NCI-H1436 (cell line): ENCODE measurements at places on chromosomes 12 and 14.

GRCh38 chr12:111642681-111643426 is 42.9 kb downstream of the BRAP start:
- DNase-seq, result no peak

GRCh38 chr12:47787596-47788319 is 14.7 kb downstream of the SLC48A1 start:
- DNase-seq, result no peak

GRCh38 chr12:132899033-132899432 is 11.6 kb upstream of the CHFR start:
- no peak for DNase-seq

GRCh38 chr14:40393143-40393542 is 960.9 kb upstream of the FBXO33 start:
- no peak for DNase-seq

DNA sequence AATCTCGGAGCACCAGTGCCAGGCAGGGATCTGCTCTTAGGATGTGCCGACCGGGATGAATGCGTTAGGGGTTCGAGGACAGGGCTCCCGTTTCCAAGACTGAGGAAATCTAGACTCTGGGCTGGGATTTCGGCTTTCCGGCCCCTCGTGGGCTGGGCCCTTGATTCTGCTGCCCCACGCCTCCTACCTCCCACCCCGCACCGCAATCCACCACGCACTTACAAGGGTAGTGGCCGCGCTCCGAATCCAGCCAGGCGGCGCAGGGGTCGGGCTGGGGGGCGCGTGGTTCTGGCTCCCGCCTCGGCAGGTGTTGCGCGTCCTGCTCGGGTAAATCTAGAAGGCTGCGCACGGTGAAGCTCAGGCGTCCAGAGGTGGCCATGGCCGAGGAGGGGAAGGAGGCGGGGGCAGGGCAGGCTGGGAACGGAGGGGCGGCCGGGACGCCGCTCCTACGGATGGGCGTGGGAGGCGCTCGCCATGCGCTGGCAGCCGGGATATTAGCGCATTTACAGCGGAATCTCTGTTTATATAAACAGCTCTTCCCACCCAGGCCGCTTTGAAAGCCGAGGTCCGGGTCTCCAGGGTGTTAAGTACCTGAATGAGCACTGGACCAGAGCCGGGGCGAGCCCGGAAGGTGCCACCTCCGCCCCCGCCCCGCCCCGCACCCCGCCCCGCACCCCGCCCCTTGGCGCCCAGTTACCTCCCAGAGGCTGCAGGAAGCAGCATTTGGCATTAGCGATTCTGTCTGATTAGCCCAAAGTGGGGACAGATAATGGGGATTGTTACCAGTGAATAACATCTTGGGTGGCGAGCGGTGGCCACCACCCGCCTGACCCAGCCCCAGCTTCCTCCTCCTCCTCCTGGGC is at the start of gene NKX2-8:
TSS of gene NKX2-8 (minus strand) at position 604 of the 863 bp plus-strand sequence. CDS start at position 379, 225 bp downstream.
- DNase-seq, result no peak

DNA sequence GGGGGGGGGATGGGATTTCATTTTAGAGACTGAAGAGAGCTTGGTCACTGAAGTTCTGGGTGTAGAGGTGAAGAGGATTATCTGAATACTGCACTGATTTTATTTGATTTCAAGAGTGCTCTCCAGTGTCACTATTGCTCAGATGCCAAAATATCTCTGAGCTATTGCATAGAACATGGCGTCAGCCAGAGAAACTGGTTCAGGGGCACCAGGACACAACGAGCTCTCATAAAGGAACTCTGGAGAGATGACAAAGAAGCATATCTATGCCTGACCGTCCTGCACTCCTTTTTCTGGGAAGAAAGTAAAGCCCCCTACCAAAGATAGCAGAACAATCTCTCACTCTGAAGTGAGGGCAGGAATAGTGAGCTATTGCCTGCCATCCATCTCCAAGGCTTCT is 2.0 kb downstream of the SLC7A8 start:
- DNase-seq, result no peak

- no peak for DNase-seq
Measured at GRCh38 chr14:51789596-51789995, 70.8 kb upstream of the GNG2 start.

DNA sequence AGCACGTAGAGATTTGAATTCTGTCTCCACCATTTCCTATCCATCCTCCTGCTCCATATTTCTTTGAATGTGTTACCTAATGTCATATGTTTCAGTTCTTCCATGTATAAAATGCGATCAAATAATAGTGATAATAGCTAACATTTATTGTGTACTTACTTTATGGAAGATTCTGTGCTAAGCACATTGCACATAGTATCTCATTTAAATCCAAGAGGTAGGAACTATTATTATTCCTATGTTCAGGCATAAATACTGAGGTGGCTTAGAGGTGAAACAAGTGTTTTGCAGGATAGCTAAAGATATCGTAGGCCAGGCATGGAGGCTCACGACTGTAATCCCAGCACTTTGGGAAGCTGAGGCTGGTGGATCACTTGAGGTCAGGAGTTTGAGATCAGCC is 17.5 kb upstream of the AICDA start:
- DNase-seq, result no peak

GRCh38 chr12:130097798-130098255 is 64.4 kb upstream of the FZD10 start:
- no peak for DNase-seq

- DNase-seq, result no peak
Measured at GRCh38 chr12:106190581-106190980, 51.8 kb upstream of the NUAK1 start.

- no peak for DNase-seq
Measured at GRCh38 chr12:53980802-53981496, 4.0 kb upstream of the HOXC10 start.

GRCh38 chr14:75254381-75254822 is 24.2 kb upstream of the FOS start:
- no peak for DNase-seq

DNA sequence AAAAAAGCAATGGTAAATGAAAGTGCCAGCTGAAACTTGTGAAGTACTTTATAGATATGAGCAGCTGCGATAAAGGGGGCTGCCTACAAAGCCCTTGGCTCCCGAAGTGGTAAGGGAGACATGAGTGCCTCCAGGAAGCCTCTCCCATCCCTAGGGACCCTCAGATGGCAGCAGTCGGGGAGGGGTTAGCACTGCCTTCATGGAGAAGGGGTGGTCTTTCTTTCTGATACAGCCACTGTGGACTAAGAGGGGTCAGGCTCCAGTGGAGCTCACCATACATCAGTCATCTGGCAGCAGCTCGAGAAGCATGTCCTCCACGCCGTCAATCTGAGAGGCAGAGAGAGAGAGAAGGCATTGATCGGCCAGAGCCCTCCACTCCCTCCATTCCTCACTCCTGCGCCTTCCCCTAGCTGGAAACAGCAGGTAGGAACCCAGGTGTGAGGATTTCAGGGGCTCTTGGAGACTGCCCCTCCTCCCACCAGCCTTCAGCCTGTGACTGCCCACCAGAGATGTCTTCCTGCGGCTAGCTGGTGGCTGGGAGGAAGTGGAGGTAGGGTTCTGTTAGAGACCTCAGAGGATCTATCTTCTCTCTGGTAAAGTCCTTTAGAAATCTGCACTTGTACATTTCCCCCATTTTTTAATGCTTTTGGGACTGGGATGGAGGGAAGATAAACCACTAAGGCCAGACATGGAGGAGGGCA is 2.3 kb downstream of the TCL1A start:
- DNase-seq, result no peak
